Naive thymus-derived CD4-positive, alpha-beta T cell (primary cell): ENCODE measurements at places on chromosomes 7 and 10. TPM values are rescaled to one million over a fixed set of nuclear protein-coding genes. Genes with fewer than 3 reads are reported as not detected.
A peak's percentile ranks its signal among the peaks of the same experiment; 100 is the strongest.

Gene COL28A1
- 0.49 TPM for total RNA-seq

Gene SPDYE16
- 0.88 TPM for total RNA-seq

Gene SEMA3D
- not detected for total RNA-seq

Gene SHTN1
- 0.43 TPM for total RNA-seq

- no peak for DNase-seq
Measured at GRCh38 chr10:84588971-84589370, 260.6 kb downstream of the CCSER2 start.

Gene CYTH3
- total RNA-seq = 9.5 TPM

DNA sequence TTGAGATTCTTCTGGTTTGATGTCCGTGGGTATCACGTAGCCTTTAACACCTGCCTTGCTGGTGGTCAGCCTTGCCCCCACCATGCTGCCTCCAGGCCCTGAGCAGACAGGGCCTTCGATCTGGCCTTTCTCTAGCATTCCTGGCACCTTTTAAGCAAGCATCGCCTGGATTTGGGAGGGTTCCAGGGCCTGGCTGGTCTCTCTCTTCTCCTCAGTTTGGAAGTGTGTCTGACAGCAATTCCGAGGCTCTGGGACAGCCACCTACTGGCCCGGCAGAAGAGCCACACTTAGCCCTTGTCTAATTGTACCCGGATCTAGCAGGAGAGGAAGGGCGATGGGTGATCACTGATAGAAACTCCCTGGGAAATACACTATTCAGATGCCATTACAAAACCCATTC lies 441.3 kb upstream of the MKI67 start:
- DNase-seq = no peak

- DNase-seq = no peak
Measured at GRCh38 chr7:153381275-153382040, 621.9 kb downstream of the ACTR3B start.

Gene GIMAP1
- 124 TPM for total RNA-seq

Gene IQUB
- not detected for total RNA-seq

GRCh38 chr7:16926861-16927260 lies 45.1 kb upstream of the AGR3 start:
- no peak for DNase-seq

GRCh38 chr10:43594944-43595589 lies 11.2 kb upstream of the ZNF485 start:
- peak; percentile 18 for DNase-seq

DNA sequence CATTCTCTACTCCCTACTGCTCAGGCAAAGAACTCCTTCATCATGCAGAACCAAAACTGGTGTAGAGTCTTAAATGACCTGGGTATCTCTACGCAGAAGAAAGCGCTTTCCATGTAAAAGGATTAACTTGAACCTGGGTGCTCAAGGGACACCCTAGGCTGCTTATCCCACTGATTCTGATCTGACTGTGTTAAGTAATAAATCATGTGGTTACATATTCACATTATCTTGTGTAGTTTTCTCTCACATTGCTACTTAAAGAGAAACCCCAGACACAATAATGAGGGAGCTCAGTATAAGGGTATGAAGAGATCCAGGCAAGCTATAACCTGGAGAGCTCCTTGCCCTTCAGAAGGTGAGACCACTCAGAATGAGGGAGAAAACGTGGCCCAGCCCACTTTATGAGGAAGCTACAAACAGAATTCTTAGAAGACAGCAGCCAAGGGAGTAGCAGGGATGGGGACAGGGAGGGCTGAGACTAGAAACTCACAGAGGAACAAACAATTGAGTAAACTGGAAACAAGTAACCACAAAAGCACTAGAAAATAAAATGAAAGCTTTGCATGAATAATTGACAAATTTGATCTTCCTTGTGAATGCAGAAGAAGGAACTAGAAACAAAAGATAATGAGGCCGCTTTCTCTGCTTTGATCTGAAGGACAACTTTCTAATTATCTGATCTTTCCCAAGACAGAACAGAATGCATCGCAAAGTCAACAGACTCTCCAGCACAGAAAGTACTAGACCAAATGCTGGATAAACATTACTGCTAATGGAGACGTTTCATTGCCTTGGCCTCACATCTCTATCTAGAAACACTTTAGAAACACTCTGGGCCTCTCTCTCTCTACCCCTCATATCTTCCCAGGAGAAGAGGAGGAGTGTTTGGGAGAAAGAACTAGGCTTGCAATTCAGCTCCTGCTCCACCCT lies 76.1 kb downstream of the LRRC17 start:
- no peak for DNase-seq

Gene TEX47
- not detected for total RNA-seq

DNA sequence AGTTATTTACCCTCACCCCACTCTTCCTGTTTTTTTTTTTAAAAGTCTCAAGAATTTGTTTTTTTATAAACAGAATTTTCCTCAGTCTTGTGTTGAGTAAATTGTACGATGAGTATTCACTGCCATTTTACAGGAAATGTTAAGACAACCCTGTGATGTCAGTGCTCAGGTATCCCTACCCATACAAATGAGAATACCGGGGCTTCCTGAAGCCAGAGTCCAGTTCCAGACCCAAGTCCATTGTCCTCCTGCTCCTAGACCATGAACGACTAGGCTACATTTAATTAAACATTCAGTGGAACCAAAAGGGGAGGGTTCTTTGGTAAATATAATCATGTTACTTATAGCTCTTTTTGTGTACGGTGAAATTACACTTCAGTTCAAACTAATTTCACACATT lies 79.2 kb downstream of the GNAI1 start:
- no peak for DNase-seq

GRCh38 chr10:117471344-117471874 lies 71.1 kb upstream of the EMX2 start:
- no peak for DNase-seq

DNA sequence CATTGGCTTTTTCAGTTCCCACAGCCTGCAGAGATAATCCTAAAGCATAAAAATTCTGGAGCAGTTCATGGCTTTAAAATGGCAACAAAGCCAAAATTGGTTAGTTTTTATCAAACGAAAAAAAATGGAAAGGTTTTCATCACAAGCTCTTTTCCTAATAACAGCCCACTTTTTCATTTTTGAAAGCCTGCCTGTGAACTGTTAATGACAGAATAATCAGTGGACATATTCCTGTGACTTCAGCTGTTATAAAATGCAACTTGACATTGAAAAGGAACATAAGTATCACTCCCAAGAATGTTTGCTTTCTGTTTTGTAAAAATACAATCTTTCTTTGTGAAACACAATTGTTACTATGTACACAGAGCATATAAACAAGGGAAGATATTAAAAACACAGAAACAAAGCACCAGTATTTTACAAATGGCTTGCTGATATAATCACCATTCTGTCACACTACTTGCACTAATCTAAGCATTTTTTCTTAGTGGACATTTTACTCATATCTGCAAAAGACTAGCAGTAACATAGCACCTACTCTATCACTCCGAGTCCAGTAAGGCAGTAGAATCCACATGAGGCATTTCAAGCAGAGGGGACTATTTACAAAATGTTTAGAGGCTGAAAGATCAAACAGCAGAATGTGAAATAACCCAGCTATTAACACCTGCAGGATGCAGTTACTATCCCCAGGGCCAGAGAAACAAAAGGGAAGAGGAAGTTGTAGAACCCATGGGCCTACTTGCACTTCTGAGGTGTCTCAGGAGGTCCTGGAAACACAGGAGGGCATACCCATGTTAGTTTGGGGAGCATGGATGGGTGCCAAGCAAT lies 26.4 kb downstream of the MACC1 start:
- DNase-seq = no peak

GRCh38 chr10:15262036-15262713 lies 93.7 kb upstream of the NMT2 start:
- no peak for DNase-seq

Gene NPC1L1
- total RNA-seq = 0.22 TPM

Gene SEPTIN14
- total RNA-seq = not detected in 2 replicates

DNA sequence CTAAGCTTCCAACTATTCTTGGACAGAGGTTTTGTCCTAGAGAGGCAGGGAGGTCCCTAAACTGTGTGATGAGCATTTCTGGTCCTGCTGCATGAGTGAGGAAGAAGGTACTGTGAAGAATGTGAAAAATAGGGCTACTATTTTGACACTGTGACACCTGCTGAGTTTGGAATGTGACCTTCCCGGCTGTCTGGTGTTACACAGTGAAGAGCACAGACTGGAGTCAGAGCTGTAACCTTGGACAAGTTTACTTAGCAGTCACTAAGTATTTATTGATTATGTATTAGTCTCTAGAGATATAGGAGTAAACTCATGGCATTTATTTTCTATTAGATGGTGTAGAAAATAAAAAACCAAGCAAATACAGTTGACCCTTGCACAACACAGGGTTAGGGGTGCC lies 12.3 kb downstream of the GOLGA7B start:
- no peak for DNase-seq

DNA sequence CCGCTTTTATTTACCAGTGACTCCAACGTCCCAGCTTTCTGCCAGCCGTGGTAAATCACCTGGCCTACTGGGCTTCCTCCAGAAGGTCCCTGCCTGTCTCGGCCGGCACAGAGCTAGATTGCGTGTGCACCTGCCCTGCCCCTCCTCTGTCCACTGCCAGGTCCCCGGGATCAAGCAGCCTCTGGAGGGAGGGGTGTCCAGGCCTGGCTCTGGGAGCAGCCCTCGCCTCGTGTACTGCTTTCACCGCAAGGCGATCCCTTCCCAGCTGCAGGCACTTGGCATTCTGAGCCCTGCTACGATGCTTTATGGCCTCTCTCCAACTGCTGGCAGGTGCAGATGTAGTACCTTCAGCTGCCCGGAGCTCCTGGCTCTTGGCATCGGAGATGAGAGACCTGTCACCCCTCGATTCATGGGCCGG lies 7.4 kb downstream of the SLC29A3 start:
- DNase-seq = no peak

DNA sequence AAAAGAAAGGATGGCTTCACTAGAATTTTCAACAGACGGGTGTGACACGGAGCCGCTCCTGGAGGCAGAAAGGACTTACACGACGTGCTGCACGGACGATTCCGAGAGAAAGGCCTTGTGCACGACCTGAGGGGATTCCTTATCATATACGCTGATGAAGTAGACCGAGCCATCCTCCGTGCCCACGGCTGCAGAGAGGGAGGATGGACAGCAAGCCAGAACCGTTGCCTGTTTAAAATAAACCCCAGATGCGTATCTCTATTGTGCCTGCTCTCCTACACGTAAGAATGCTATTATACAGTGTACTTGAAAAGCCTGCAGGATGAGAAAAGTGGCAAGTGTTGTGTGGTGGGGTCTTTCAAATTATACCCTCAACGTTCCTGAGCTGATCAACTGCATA lies 38.4 kb downstream of the CFAP43 start:
- DNase-seq = no peak

DNA sequence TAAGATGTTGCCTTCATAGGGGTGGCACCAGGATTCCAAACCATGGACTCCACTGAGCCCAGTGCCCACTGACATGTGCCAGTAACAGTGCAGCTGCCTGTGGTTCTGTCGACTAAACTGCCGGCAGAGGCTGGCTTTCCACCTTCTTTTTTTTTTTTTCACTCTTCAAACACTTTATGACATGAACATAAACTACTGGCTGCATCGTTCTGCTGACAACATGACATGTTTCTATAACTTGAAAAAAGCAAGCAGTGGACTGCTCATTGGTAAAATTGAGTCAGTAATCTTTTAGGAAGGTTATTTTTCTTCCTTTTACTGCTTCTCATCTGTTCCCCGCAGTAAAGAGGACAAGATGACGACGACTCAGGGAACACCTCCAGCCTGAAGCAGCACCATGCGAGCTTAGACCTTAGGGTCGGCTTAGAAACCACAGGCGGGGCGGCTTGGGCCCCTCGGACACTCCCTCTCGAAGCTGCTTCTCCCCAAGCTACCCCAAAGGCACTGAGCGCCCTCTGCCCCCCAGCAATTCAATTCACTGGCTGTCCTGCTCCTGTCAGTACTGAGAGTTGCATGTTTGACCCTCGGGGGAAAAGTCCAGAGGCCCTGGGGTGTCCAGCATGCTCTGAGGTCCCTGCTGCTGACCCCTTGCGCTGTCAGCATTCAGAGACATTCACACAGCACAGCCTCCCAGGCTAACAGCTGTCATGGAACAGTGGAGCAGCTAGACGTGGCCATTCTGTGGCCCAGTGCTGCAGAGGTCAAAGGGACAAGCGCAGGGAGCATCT lies 112.5 kb downstream of the EGFR start:
- no peak for DNase-seq

Gene LIPM
- total RNA-seq = not detected

GRCh38 chr10:22611425-22612115 lies 102.8 kb downstream of the PIP4K2A start:
- DNase-seq = no peak

Gene PARD3
- 0.43 TPM for total RNA-seq

DNA sequence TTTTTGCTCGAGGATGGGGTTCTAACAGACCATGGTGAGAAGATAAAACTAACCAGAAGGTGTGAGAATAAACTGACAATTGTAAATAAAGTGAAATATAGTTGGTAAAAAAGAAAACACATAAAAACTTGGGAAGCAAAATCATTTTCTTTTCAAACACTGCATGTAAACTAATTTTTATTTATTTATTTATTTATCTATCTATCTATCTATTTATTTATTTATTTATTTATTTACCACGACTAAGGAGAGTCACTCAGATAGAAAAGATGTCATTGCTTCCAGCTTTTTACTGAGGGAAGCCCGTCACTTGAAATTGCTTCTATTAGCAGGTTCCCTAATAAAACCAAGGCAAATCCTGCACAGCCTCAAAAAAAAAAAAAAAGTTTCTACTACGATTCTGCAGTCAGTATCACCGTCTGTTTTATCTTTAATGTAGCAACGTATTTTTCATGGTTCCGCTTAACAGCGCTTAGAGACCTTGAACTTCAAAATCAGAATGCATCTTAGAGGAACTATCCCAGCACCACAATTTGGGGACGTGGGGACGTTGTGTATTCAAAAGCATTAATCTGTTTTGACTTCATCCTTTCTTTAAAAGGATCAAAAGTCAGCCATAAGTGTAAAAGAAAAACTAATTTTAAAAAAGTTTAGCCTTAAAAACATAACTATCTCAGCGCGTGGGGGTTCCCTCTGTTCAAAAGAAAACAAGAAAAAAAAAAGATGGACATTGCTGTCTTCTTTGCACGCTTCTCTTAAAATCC lies 33.3 kb upstream of the EBLN1 start:
- DNase-seq = no peak

GRCh38 chr7:68601826-68602225 lies 996.4 kb upstream of the AUTS2 start:
- DNase-seq = no peak

- no peak for DNase-seq
Measured at GRCh38 chr7:101112233-101112632, 14.7 kb upstream of the SERPINE1 start.

- no peak for DNase-seq
Measured at GRCh38 chr10:45581582-45582385, 90.8 kb downstream of the ZFAND4 start.

Gene TMEM229A
- total RNA-seq = not detected in 2 replicates

Gene C7orf33
- not detected for total RNA-seq

Gene TDRD1
- total RNA-seq = 0.49 TPM

- no peak for DNase-seq
Measured at GRCh38 chr10:18759575-18759974, 100.3 kb downstream of the ARL5B start.

Gene RAPGEF5
- not detected for total RNA-seq

DNA sequence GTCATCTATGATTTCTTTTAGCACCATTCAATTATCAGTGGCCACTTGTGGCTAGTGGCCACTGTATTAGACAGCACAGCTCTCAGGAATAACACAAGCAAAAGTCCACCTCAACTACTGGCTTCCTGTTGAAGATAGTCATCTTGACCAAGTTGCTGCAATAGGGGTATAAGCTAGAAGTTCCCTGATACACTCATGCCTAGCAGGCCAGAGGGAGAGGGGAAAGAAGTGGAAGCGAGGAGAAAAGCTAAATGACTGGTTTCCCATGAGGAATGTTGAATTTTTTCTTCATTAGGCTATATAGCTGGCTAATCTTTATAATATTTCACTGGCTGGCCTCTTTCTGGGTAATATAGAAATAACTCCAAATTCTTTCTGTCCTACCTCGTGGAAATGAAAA lies 327.5 kb upstream of the MEOX2 start:
- DNase-seq = no peak
